Cardiac fibroblast (primary cell): ENCODE measurements at places on chromosomes 2 and 18.

- no peak for DNase-seq
These were observed 79.6 kb downstream of the TPO start for GRCh38 chr2:1492711-1493430.

DNA sequence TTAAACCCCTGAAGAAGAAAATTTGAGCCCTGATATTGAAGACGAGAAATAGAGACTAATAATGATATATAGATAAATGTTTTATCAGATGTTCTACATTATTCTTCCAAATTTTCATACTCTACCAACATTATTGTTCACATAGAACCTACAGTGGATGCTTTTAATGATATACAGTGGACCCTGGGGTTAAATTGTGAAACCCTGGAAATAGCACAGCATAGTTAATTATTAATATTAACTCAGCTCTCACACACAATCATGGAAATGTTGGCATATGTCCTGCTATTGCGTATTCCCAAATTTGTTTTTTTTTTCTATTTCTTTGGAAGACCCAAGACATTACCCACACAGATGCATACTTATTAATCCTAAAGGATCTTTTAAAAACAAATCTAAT lies 579.9 kb downstream of the CCDC85A start:
- DNase-seq = no peak

DNA sequence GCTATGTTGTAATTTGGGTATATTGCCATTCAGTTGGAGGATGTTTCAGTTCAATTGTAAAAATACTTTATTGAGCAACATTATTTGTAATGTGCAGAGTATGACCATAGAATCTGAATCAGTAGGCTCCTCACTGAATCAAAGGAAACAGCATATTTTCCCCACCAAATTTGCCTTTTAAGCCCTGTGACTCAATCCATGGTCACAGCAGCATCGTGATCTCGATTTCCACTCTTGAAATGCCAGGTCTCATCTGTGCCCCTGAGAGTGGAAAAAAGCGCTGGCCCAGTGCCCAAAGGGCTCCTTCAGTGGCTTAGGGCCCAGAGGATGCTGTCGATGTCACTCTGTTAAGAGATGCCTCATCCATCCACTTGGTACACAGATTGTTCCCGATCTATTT lies 57.5 kb downstream of the FHOD3 start:
- peak; percentile 95 for DNase-seq

DNA sequence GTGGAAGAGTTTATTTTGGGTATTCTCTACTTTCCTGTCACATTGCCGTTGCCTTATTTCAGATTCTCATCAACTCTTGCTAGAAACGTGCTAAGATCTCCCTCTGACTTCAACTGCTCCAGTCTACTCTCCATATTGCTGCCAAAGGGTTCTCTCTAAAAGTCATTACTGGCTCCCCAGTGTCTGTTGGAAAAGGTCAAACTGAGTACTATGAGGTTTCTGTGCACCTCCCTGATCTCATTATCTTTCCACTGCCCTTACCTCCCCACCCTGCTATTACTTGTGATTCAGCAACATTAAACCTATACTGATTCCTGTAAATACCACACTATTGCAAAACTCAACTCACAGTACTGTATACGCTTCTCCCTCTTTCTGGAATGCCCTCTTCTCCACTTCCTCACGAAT lies 1.9 kb upstream of the KRCC1 start:
- DNase-seq = no peak

DNA sequence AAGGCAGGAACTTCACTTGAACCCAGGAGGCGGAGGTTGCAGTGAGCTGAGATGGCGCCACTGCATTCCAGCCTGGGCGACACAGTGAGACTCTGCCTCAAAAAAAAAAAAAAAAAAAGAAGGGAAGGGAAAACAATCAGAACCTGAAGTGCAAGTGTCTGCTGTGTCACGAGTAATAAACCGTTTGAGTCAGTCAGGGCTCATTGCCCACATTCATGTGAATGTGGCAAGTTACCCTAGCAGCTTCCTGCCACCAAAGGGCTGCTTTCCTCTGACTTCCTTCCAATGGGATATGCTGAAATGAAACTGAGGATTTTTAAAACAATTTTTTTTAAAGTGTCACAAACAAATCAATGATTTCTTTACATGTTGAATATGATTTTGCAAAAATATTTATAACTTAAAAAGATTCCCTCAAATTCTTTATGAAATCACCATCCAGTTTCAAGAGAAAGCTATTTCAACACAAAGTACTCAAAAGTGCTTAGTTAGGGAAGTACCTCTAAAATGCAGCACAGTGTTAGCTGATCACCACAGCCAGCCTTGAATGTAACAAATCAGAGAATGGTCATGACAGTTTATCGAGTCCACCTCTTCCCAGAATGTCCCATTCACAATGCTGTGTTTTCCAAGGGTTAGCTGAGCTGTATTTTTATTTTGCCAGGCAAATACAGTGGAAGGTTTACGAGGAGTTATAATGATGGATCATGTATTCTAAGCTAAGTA lies 36.4 kb downstream of the WDSUB1 start:
- DNase-seq = peak; percentile 87

DNA sequence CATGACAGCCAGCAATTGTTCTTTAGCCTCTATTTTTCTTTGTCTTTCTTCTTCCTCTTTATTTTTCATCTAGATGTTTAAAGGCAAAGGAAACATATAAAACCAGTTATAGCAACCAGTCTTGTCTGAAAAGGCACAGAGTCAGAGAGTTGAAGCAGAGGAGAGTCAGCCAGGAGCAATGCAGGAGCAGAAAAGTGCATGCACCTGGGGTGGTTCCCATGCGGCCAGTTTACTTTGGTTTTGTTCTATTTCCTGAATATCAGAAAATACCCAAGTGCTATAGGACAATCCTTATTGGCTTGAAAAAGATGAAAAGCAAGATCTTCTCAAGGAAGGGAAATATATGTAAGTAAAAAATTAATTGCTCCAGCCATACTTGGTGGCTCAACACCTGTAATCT lies 44.9 kb downstream of the CFAP210 start:
- no peak for DNase-seq

GRCh38 chr18:40079786-40080185 lies 1875.2 kb upstream of the PIK3C3 start:
- no peak for DNase-seq

DNA sequence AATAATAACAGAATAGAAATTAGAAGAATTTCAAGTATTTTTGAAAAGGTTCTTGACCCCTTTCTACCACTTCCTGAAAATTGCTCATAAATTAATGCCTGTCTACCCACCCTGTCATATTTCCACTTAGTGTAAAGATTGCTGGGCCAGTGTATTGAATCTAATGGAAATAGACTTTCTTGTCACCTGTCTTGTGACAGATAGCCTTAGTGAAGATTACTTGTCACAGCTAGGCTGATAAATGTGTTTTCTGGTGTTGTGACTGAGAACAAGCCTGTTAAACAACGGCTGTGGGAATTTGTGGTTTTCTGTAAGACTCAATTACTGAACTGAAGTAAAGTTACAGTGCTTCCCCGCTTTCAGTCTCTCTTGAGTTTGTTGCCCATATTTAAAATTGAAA lies 37.0 kb downstream of the PIK3C3 start:
- DNase-seq = peak; percentile 10

DNA sequence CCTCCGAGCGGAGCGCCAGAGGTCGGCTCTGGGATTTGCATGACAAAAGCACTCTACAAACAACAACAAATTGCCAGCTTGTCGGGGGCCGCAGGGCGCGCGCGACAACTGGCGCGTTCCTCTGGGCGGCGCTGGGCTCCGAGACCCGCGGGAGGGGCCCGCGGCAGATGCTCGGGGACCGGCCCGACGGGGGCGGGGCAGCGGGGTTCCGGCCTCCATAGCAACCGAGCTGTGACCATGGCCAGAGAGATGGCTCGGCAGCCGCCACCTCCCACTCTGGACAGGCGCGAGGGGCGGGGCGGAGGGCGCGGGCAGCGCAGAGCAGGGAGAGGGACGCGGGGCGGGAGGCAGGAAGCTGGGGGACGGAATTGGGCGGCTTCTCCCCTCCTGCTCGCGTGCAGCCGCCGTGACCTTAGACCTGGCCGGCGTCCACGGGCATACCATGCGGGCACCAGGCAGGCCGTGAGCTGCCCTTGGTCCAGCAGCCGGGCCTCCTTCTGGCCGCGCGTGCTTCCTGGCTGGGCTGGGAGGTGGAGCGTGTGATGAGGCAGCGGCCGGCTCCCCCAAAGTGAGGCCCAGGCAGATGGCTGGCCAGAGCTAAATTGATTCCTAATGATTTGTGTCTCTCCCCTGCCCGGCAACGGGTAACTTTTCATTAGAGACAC lies 171.5 kb downstream of the CELF4 start:
- peak; percentile 26 for DNase-seq

DNA sequence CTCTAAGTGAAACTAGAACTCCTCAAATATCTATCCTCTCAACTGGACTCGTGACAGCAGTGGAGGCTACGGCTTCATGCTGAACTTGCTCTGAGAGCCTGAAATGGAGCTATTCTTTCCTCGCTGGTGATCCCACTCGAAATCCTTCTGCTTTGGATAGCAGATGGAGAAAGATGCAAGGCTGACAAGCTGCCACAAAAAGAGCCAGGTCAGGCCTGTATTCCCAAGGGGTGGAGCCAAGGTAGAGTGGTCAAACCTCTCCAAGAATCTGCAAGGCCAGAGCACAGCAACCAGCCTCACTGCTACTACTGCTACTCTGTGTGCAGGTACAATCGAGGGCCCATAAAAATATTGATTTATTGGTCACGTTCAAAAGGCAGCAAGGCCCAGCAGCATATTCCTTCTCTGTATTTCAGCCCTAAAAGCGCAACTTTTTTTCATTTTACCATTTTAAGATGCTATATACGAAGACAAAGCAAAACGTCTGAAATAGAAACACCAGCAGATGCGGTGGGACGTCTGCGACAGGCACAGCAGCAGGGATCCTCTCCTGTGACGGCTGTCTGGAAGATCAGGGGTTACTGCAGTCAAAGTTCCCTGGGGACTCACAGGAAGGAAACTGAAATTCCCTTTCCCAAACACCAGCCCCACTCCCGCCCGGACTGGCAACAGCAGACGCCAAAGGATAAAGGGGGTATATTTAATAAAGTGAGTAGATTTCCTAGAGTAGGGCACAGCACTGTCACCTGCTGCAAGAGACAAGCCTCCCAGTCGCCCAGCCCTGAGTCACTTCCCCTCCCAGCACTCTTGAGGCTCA lies 2.4 kb downstream of the SPRED2 start:
- peak; percentile 16 for DNase-seq

DNA sequence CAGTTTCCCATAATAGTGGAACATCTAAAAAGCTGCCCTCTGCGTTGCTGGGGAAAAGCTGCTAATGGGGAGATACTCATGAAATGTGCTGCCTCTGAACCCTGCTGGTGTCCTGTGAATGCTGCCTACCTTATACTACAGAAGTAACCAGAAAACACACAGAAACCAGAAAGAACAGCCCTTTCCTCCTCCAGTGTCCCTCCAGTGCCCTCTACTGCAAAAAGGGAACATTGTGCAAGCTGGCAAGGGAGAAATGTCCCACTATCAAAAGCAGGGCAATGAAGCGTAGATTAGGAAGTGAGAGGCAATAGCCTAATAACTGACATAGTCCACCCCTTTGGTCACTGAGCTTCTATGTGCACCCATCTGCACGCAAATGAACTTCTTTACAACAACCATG lies 162.7 kb upstream of the ETAA1 start:
- peak; percentile 67 for DNase-seq

- peak; percentile 31 for DNase-seq
These were observed 98.7 kb downstream of the TCF4 start for GRCh38 chr18:55489034-55489986.

- DNase-seq = peak; percentile 60
These were observed 92.1 kb downstream of the RNF144A start for GRCh38 chr2:7009207-7009911.

DNA sequence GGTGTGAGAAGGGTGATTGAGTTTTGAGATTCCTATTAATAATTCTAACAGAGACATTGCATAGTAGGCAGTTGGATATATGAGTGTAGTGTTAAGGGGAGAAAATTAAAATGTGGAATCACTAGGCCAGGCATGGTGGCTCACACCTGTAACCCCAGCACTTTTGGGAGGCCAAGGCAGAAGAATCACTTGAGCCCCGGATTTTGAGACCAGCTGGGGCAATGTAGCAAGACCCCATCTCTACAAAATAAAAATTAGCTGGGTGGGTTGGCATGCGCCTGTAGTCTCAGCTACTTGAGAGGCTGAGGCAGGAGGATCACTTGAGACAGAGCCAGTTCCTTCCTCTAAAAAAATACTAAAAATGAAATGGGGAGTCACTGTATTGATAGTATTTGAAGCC lies 150.6 kb downstream of the MCFD2 start:
- DNase-seq = no peak

DNA sequence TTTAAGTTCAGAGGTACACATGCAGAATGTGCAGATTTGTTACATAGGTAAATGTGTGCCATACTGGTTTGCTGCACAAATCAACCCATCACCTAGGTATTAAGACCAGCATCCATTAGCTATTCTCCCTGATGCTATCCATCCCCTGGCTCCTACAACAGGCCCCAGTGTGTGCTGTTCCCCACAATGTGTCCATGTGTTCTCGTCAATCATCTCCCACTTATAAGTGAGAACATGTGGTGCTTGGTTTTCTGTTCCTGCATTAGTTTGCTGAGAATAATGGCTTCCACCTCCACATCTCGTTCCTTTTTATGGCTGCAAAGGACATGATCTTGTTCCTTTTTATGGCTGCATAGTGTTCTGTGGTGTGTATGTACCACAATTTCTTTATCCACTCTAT lies 75.8 kb downstream of the SUCLG1 start:
- DNase-seq = no peak

DNA sequence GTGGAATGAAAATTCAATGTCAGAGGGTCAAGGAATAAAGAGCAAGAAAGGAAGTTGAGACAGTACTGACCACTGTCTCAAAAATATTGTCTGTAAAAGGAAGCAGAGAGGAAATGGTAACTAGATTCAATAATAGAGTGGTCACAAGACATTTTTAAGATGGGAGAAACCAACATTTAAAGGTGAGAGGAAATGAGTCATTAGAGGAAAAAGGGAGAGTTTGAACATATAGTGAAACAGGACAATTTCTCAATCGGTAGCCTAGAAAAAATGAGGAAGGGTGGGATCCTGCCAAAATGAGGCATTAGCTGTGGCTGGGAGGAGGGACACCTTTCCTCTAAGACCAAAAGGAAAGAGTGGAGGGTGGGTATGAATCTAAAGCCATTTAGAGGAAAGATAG lies 288.5 kb downstream of the SP3 start:
- DNase-seq = peak; percentile 38

- peak; percentile 68 for DNase-seq
These were observed 12.6 kb upstream of the ICA1L start for GRCh38 chr2:202883987-202884675.

GRCh38 chr2:42967959-42968674 lies 175.7 kb upstream of the HAAO start:
- peak; percentile 83 for DNase-seq

- peak; percentile 42 for DNase-seq
These were observed 392.4 kb downstream of the ALK start for GRCh38 chr2:29528891-29529520.

GRCh38 chr2:169354244-169354643 lies 8.1 kb downstream of the LRP2 start:
- no peak for DNase-seq

DNA sequence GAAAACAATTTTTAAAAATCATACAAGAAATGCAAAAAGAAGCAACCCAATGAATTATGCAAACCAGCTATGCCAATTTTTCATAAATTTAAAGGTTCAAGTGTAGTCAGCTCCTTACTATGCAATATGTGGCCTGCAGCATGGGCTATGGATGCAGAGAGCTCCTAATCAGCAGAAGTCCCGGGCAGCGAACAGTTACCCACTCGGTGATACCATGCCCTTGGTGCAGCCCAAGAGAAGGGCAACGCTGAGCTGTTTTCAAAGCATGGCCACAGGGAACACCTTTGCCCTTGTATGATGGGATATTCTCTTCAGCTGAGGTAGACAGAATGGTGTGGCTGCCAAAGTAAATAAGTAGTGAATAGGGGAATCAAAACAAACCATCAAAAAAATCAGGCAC lies 17.3 kb upstream of the ARL5A start:
- DNase-seq = no peak
